Activated T-helper 1 cell treated with anti-CD3 and anti-CD28 coated beads, Interleukin-2, amount 50 U/mL, for 16 hours (primary cell): ENCODE measurements at places on chromosomes 4 and X.

GRCh38 chr4:48247142-48247877, 22.3 kb downstream of the TEC start:
- DNase-seq, result no peak

GRCh38 chr4:40462326-40462725, 127.2 kb downstream of the CHRNA9 start:
- DNase-seq, result no peak

DNA sequence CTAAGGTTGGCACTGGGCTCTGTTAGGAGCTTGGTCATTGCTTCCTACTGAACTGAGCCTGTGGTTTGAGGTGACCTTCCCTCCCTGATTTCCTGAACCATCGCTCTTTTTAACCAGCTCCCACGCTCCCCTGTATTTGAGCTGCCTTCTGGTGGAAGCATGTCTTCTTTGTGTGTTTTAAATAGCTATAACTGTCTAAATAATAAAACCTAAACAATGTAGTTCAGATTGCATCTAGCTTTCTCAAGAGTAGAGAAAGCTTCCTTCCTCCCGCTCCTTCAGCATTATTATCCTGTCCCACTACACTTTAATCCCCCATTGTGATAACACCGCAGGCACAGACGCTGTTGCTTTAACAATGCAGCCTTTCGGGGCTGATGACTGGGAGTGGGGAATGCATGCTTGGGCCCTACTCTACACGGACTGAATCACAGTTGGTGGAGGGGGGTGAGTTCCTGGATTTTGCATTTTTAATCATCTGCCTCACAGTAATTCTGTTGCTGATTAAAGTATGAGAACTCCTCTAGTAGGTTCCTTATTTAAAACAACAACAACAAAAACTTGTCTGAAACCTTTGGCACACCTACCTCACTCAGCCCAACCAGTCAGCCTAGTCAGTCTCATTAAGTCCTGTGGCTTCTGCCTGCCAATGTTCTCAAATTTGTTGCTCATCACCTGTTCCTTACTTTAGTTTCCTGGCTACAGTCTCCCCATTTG, 6.6 kb downstream of the SMS start:
- DNase-seq, result no peak

GRCh38 chrX:119455264-119455663, 13.0 kb upstream of the SLC25A5 start:
- no peak for DNase-seq

DNA sequence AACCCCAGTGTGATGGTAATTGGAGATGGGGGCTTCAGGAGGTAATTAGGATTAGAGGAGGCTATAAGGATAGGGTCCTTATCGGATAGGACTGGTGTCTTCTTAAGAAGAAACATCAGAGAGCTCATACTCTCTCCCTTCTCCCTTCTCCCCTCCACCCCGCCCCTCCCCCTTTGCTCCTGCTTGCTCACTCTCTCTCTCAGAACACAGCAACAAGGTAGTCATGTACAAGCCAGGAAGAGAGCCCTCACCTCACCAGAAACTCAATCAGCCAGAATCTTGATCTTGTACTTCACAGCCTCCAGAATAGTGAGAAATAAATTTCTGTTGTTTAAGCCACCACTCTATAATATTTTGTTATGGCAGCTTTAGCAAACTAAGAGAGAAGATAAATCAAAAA, 4.5 kb downstream of the DDX60L start:
- no peak for DNase-seq

GRCh38 chr4:68797048-68797447, 18.7 kb upstream of the UGT2B10 start:
- no peak for DNase-seq

GRCh38 chrX:6718766-6719165, 183.8 kb upstream of the VCX3A start:
- no peak for DNase-seq

DNA sequence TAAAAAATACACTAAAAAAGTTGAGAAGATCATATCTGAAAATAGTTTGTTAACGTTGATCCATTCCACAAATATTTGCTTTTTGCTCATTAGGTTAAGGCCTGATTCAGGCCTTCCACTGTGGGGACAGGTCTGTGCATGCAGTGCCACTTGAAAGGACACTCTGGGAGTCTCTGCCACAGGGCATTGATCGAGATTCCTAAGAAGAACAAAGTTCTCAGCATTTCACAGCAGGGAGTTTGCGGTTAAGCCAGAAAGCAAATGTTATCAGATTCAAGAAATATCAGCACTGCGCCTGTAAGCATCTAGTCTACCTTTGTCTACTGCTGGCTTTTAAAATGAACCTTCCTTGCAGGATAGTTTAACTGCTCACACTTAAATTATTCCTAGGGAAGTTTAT, 62.2 kb upstream of the TNIP3 start:
- no peak for DNase-seq

- no peak for DNase-seq
These were observed 217.2 kb upstream of the HCCS start for GRCh38 chrX:10893976-10894375.

GRCh38 chrX:13373027-13373426, 53.2 kb upstream of the ATXN3L start:
- DNase-seq, result no peak

DNA sequence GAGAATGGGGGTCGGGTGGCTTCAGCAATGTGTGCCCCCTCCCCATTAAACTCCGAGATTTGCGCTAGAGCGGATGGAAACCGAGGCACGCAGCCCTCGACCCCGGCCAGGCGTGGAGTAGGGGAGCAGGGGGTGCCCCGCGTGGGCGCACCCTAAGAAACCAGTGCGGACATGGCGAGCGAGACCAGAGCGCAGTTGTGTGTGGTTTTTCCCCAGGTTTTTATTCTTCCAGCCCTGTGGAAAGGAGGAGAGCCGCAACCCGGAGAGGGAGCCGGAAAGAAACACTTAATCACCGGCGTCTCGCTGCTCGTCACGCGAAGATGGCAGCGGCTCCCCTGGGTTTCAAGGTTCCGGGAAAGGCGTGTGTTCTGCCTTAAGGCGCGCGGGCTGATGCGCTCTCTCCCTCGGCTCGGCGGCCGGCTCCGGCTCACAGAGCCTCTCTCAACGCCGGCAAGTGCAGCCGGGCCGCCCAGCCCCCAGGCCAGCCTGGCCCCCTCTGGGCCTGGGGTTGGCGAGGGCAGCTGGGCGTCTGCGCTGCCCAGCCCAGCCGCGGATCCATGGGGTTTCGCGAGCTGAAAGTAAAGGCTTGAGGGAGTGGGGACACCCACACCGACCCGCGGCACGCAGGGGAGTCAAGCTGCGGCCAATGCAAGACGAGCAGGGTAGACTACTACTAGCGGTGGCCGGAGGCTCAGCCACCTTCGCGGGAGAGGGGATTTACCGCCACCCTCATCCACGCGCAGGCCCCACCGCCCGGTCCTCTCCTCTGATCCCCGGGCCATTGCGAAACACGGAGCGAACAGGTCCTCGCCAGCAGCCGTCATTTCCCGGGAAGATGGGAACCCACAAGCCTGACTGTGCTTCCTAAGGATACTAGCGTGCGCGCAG, 74.0 kb upstream of the BCOR start:
- DNase-seq, result no peak

GRCh38 chr4:152028131-152028530, 267.3 kb upstream of the GATB start:
- no peak for DNase-seq

DNA sequence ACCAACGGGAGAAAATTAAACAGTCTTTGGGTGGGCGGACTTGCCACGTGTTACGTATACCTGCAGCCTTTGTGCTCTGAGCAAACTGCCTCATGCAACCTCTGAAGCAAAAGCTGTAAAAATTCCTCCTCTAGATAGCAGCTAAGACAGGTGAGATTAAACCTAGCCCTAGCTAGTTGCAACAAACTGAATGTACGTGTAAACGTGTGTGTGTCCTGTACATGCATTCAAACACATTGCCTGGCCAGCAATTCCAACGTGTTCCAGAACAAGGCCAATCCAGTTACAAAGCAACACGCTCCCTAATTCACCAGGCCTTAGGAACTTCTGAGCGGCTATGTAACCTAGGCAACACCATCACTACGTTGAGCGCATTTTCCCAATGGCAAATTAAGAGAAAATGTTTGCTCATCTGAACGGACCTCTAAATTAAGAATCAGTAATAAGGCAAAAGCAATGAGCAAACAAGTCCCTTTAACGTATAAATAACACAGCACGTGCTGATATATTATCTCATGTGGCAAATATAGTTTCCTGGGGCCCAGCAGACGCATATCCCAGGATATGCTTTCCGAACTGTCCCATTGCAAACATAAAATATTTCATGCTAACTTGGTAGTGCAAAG, 792 bp downstream of the PPID start:
- DNase-seq, result no peak

- DNase-seq, result no peak
These were observed 4.9 kb downstream of the SMR3A start for GRCh38 chr4:70365479-70365878.

GRCh38 chr4:169420291-169420690, 149.5 kb upstream of the SH3RF1 start:
- DNase-seq, result no peak

GRCh38 chr4:87567191-87567590, 38.0 kb upstream of the SPARCL1 start:
- DNase-seq, result no peak

- DNase-seq, result peak; percentile 26
These were observed 37.8 kb upstream of the SLC9A7 start for GRCh38 chrX:46796574-46797191.

- DNase-seq, result no peak
These were observed 166.0 kb downstream of the FBXW7 start for GRCh38 chr4:152369902-152370295.

DNA sequence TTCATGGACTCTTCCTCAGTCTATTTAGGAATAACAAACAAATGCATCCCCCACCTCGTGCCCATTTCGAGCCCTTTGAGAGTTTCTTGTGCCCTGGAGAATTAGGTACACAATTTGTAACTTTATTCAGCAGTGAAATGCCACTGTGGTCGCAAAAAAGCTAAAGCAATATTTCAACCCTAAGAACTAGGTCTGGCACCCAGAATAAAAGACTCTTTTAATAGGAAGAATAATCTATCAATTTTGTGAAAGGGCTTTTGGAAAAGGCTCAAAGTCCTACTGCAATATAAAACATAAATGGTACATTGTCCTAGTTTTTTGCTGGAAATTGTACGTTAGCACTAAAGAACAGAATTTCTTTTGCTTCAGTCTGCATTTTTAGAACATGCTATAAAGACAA, 304.6 kb upstream of the TENM3 start:
- no peak for DNase-seq

- DNase-seq, result no peak
These were observed 55.0 kb downstream of the PRPS1 start for GRCh38 chrX:107683124-107683895.

- no peak for DNase-seq
These were observed 281.1 kb downstream of the NKX6-1 start for GRCh38 chr4:84218031-84218430.

DNA sequence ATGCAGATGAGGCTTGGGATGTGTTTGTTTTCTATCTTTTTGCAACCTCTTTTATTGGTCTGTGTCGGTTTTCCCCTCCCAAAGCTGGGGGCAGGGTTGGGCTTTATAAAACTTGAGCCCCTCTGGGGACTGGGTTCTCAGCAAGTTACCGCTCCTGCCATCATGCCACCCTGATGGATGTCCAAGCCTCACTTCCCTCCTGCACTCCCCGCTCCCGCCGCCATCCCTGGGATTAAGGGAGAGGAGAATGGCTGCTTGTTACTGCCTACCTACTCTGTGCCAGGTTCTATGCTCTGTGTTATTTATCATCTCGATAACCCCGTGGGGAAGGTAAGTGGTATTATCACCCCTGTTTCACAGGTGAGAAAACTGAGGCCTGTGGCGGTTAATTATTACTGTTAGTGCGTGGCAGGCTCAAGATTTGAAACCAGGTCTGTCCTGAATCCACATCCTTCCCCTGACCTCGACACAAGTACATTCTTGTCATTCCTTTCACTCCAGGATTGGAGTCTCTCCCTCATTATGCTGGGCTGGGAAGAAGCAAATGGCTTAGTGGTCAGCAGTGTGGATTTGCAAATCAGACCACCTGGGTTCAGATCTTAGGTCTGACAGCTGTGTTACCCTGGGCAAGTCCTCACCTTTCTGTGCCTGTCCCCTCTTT, 4.5 kb downstream of the UBA1 start:
- no peak for DNase-seq

DNA sequence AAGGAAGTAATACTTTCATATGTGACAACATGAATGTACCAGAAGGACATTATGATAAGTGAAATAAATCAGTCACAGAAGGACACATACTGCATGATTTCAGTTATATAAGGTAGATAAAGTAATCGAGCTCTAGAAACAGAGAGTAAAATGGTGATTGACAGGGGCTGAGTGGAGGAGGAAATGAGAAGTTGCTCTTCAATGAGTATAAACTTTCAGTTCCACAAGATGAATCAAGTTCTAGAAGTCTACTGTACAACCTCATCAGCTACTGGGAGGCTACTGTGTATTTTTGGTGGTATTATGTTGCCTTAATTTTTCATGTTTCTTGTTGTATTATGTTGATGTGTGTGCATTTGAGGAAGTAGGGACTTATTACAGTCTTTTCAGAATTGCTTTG, 270.9 kb upstream of the GRIA3 start:
- DNase-seq, result no peak

GRCh38 chr4:168710353-168710946, 213.6 kb downstream of the PALLD start:
- no peak for DNase-seq

GRCh38 chrX:19799319-19800182, 87.8 kb downstream of the SH3KBP1 start:
- peak; percentile 11 for DNase-seq

- DNase-seq, result no peak
These were observed 298.5 kb upstream of the AADAT start for GRCh38 chr4:170388255-170388654.

- no peak for DNase-seq
These were observed 520.4 kb downstream of the NLGN4X start for GRCh38 chrX:5708251-5708650.

GRCh38 chr4:7910952-7911578, 28.6 kb downstream of the AFAP1 start:
- DNase-seq, result no peak

- no peak for DNase-seq
These were observed 18.4 kb upstream of the AFF1 start for GRCh38 chr4:86916392-86916791.

DNA sequence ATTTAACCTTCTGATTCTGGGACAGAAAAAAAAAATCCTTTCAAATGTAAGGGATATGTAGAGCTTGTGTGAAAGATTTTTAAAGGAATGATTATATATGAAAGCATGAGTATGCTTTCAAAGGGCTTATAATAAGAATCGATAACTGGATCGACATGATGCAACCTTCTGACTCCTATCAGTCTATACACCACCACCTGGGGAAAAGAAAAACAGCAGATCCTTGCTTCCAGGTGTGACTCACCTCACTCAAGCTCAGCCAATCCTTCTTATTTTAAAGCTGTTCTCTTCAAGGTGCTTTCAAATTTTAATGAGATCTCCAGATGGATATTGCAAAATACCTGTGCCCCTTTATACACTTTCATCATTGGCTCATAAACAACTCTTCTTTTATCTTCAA, 102.1 kb upstream of the EDNRA start:
- no peak for DNase-seq
